Uterine smooth muscle cell (primary cell): ENCODE measurements at places on chromosomes 6 and 20. TPM values are rescaled to one million over a fixed set of nuclear protein-coding genes. Genes with fewer than 3 reads are reported as not detected.

PLTP gene
- total RNA-seq = 7.0 and 23.5 TPM in 2 replicates

LPA gene
- total RNA-seq = not detected in 2 replicates

CLVS2 gene
- 0.12 TPM in 1 of 2 replicates, not detected in the other for total RNA-seq

PNRC1 gene
- total RNA-seq = 19.1 and 47.4 TPM in 2 replicates

IL17F gene
- total RNA-seq = not detected in 2 replicates

FAM209B gene
- not detected in 2 replicates for total RNA-seq

TRIM15 gene
- total RNA-seq = not detected in 2 replicates

GSTA3 gene
- not detected in 2 replicates for total RNA-seq

TFAP2D gene
- total RNA-seq = not detected in 2 replicates

TREM2 gene
- total RNA-seq = not detected in 2 replicates

STMND1 gene
- not detected in 2 replicates for total RNA-seq

CLPSL1 gene
- not detected in 2 replicates for total RNA-seq

PET117 gene
- total RNA-seq = 13.9 and 17.6 TPM in 2 replicates

TRIM10 gene
- 0.12 TPM in 1 of 2 replicates, not detected in the other for total RNA-seq

ULBP1 gene
- total RNA-seq = 0.12 and 0.22 TPM in 2 replicates

FLRT3 gene
- total RNA-seq = 3.8 and 5.6 TPM in 2 replicates
